ENCODE measurements at places on chromosomes 16 and 17. TPM values are rescaled to one million over a fixed set of nuclear protein-coding genes. Genes with fewer than 3 reads are reported as not detected.

The KRT23 gene
- 107 TPM for total RNA-seq

The PITPNM3 gene
- 6.0 TPM for total RNA-seq

The NPIPA1 gene
- total RNA-seq = 85.1 TPM

The UNC45B gene
- 13.3 TPM for total RNA-seq

The EVPLL gene
- total RNA-seq = 0.49 TPM

The AANAT gene
- total RNA-seq = not detected

The OR2C1 gene
- total RNA-seq = 0.30 TPM

The VMP1 gene
- total RNA-seq = 203 TPM

The ATP1B2 gene
- 2.9 TPM for total RNA-seq

The DRC7 gene
- total RNA-seq = not detected

The BCAS3 gene
- 43.6 TPM for total RNA-seq

The DDX19B gene
- total RNA-seq = 18.7 TPM

The SEPTIN1 gene
- 0.69 TPM for total RNA-seq

The IFI35 gene
- total RNA-seq = 7.2 TPM

The OR3A2 gene
- 0.30 TPM for total RNA-seq

The PCYT2 gene
- total RNA-seq = 18.6 TPM

The PIRT gene
- 0.20 TPM for total RNA-seq

Measured in skin of body (tissue), 3 donors.